ENCODE measurements at places on chromosomes 7 and 10.

- no peak for DNase-seq
Measured at GRCh38 chr7:123769371-123769770, 20.6 kb upstream of the WASL start.

GRCh38 chr10:86443936-86444335 lies 77.3 kb upstream of the GRID1 start:
- no peak for DNase-seq

DNA sequence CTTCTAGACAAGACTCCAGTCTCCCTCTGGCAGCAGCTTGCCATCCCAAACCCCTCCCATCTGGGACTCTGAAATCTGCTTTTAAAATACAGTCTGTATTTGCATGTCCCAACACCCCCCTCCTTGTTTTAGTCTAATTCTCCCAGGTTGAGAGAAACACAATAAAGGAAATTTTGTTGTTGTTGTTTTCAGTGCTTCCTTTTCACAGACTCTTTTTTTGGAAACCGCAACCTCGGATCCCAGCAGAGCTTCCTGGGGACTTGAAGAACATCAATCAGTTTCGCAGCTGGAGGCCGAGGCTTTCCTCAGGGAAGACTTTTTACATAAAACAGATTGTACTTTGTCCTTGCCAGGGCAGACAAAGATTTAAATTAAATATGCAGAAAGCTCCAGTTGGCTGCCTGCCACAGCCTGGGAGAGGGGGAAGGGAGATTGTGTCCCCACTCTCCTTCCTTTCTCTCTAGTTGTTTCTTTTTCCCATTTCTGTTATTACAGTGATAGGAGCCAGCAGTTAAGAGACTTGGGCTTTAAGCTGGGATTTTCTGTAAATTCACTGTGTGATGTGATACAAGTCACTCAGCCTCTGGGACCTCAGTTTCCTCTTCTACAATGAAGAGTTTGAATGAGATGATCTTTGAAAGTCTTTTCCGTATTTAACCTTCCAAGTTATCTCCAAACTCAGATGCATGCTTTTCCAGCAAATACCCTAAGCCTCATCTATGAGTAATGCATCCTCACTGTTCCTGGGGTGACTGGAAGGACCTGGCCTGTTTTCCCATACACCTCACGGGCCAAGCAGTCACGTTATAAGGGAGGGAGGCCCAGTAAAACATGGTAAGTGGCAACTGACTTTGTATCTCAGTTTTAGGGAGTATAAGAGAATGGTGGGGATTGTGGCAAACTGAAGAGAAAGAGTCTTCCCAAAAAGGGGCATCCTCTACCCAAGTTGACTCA lies 192.3 kb downstream of the REEP3 start:
- no peak for DNase-seq

DNA sequence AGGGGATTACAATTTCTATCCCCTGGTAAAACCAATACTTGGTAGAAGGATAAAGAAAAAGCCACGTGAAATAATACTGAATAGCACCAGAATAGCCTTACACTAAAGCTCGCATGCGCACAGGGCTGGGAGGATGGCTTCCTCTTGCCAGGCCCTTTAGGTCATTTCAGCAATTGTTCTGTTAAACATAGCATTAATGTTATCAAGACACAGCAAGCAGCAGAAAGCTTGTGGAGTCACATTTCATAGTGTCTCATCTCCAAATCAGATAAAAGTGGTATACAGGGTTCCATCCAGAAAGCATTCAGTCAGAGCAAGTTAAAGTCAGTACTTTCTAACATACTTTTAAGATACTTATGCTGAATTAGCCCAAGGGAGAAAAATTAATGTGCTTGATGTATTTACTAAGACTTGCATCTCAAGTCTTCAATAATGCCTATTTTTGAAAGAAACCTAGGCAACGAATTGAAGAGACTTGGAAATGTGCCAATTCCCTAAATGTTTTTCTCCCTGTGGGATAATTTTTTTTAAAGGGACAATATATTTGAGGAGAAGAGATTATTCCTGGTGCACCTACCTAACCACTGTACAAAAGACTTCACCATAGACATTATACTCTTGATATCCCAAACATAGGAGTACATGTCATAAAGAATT lies 14.3 kb upstream of the NPM3 start:
- DNase-seq, result no peak

GRCh38 chr7:142697270-142697669 lies 52.0 kb upstream of the PRSS1 start:
- no peak for DNase-seq

- DNase-seq, result no peak
Measured at GRCh38 chr7:55484834-55485233, 87.5 kb downstream of the VOPP1 start.

- DNase-seq, result peak; percentile 8
Measured at GRCh38 chr7:77481615-77482014, 55.5 kb upstream of the PTPN12 start.

- DNase-seq, result no peak
Measured at GRCh38 chr7:23472956-23473843, 2.9 kb upstream of the IGF2BP3 start.

DNA sequence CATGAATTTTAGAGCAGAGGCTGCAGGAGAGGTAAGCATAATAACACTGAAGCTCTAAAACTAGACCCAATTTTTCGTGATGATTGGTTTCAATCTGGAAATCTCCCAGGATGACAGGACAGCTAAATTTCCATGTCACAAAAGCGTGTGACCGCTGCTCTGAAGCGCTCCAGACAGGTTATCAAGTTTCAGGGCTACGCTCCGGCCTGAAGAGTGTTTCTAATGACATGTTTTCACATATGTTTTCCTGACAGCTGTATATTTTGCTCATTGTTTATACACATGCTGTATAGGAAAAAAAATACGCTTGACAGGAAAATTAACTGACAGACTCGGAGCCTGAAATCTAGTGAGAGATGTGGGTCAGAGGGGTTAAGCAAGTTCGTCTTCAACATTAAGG lies 219.8 kb upstream of the BMPER start:
- no peak for DNase-seq

- no peak for DNase-seq
Measured at GRCh38 chr7:30162622-30163124, 27.9 kb downstream of the MTURN start.

DNA sequence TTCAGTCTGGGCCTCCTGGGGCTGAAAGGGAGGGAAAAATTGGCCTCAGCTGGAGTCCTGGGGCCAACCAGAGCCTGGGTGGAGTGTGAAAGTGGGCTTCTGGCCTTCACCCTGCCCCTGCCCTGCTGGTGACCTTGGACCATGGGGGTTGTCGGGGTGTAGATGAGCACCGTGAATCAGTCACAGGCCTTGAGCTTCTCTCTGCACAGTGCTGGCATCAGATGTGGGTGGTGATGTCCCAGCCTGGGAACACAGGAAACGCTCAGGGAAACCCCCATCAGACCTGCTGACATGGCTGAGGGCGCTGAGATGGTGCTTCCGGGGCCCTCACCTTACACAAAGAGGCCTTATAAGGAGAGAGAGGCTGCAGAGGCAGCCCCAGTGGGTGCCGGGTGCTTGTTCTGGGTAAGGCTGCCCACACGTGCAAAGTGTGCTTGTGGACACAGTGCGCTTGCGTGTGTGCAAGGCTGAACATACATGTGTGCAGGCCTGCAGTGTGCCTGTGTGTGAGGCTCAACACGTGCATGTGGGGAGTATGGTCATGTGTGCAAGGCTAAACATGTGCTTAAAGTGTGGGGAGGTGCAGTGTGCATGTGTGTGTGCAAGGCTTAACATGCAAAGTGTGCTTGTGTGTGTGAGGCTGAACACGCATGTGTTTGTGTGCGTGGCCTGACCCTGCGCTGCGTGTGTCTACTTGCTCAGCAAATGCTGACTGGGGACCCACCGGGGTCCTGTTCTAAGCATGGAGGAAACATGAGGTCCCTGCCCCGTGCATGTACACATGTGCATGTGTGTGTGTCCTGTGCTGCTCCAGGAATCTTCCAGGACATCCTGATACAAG lies 6.5 kb downstream of the ARPC1B start:
- peak; percentile 82 for DNase-seq

- DNase-seq, result no peak
Measured at GRCh38 chr10:28249512-28249911, 53.4 kb downstream of the MPP7 start.

DNA sequence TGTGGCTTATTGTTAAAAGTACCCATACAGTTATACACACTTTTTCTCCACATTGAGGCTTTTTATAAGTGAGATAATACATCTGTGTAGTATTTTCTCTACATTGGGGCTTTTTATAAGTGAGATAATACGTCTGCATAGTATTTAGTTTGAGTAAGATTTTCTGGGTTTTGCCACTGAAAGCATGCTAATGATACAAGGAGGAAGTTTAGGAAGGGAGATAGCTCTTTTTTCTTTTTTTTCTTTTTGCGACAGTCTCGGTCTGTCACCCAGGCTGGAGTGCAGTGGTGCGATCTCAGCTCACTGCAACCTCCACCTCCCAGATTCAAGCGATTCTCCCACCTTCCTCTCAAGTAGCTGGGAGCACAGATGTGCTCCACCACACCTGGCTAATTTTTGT lies 13.3 kb downstream of the FAM107B start:
- DNase-seq, result no peak

DNA sequence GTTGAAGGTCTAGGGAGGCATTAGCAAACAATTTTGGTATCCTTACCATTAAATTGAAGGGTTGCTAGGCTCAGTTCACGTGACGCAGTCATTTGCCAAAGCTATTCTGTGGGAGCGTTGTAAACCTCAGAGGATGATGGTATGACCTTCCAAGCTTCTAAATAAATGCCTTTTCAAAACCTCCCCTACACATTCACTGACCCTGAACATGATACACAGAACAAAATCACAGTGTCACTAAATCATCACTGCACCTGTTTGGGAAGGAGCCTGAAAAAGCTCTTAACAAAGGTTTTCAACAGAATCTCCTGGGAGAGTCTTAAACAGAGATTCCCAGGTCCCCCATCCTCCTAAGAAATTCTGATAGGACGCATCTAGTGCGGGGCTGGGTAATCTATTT lies 13.2 kb upstream of the CCDC172 start:
- no peak for DNase-seq

DNA sequence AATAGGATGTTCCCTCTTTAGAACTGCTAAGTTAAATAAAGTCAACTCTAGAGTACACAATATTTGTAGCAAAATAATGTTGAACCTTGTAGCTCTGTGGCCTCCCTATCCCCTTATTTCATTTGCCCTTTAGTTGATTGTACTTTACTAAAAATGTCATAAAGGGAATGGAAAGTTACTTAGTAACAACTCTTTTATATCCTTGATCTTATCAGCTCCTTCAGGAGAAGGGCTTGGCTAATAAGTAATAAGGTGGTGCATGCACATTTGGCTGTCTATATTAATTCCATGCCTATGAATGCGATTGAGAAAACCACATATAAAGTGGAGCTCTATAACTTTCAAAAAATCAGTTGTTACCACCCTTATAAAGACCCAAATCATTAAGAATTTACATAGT lies 41.5 kb upstream of the GATA3 start:
- DNase-seq, result no peak

- DNase-seq, result no peak
Measured at GRCh38 chr10:104658067-104658466, 17.0 kb downstream of the SORCS3 start.

GRCh38 chr10:1119027-1119426 lies 62.8 kb downstream of the WDR37 start:
- DNase-seq, result no peak

GRCh38 chr7:150360363-150361058 lies 8.1 kb upstream of the REPIN1 start:
- no peak for DNase-seq

DNA sequence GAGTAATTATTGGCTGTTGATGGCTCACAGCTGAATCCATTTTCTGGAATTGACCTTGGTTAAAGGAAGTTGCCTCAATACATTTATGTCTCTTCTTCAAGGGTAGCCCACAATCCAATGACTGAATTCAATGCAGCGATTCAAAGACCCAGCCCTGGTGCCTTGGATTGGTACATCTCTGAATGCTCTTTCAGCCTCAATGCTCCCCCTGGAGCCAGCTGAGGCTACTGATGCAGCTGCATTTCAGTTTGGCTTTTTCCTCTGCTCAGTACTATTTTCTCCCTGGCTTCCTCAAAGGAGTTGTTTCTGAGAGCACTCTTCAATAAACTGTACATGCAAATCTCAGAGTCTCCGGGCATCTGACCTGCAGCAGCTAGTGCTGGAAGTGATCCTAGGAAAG lies 633 bp upstream of the EBLN1 start:
- no peak for DNase-seq

- no peak for DNase-seq
Measured at GRCh38 chr7:151346470-151346769, 4.8 kb downstream of the NUB1 start.

- DNase-seq, result no peak
Measured at GRCh38 chr10:132372516-132373095, 24.4 kb upstream of the PWWP2B start.

GRCh38 chr10:90317172-90317571 lies 540.7 kb downstream of the HTR7 start:
- DNase-seq, result no peak

DNA sequence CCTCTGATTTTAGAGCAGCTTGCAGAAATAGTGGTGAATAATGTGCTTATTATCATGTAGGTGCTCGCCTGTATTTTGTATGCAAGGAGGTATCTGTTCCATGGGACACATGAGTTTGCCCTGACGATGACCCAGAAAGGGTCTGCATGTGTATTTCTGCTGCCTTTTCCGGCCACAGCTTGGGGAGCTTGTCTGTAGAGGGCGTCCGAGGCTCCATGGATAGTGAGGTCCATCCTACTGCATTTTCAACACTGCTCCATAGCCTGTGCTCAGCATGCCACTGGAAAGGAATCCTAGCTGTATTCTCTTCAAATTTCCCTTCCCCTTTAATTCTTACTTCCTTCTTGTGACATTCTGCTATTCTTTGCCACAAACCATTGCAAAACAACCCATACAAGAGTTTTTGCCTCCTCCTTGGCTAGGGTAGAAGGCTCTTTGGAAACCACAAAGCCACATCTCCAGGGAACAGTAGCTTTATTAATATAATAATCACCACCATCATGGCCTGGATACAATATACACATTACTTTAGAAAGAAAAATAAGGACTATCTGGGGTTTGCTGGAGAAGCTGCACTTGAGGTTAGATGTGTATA lies 127.7 kb downstream of the DYNC1I1 start:
- DNase-seq, result no peak

DNA sequence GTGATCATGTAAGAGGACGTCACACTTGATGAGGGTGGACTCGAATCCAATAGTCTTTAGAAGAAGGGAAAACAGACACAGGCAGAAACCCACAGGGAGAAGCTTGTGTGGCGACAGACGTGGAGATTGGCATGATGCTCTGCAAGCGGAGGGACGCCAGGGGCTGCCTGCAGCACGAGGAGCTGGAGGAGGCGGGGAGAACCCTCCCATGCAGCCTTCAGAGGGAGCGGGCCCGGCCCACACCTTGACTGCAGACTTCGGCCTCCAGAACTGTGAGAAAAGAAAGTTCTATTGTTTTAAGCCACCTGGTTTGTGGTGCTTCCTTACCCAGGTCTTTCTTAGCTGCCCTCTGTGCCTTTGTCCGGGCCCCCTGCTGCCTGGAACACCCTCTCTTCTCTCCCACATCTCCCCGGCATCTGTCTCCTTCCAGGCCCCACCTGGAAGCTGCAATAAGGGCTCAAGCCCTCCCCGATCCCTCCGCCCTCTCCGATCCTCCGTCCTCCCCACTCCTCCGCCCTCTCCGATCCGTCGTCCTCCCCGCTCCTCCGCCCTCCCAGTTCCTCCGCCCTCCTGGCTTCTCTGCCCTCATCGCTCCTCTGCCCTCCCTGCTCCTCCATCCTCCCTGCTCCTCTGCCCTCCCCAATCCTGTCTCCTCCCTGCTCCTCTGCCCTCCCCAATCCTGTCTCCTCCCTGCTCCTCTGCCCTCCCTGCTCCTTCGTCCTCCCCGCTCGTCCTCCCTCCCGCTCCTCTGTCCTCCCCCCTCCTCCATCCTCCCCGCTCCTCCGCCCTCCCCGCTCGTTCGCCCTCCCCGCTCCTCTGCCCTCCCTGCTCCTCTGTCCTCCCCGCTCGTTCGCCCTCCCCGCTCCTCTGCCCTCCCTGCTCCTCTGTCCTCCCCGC lies 17.4 kb upstream of the PRKAG2 start:
- no peak for DNase-seq
